Liver (tissue), 10 donors: ENCODE measurements at places on chromosomes 3 and 15. TPM values are rescaled to one million over a fixed set of nuclear protein-coding genes. Genes with fewer than 3 reads are reported as not detected.

TMEM212 gene
- not detected for total RNA-seq

TUSC7 gene
- total RNA-seq = not detected

LSAMP gene
- 0.05 TPM for total RNA-seq

CHRFAM7A gene
- 0.37 TPM for total RNA-seq

ADAMTS7 gene
- 1.3 TPM for total RNA-seq

SLCO2A1 gene
- total RNA-seq = 2.6 TPM

TRIM42 gene
- not detected for total RNA-seq

ABHD14A gene
- total RNA-seq = 8.2 TPM

CCR2 gene
- total RNA-seq = 3.4 TPM

IL20RB gene
- total RNA-seq = 0.14 TPM

PPM1L gene
- total RNA-seq = 8.5 TPM

METTL6 gene
- 9.1 TPM for total RNA-seq

GPR176 gene
- 1.7 TPM for total RNA-seq

ACTC1 gene
- not detected for total RNA-seq

TTLL13 gene
- total RNA-seq = 0.08 TPM

P3H2 gene
- total RNA-seq = 6.9 TPM

PAK2 gene
- 30.4 TPM for total RNA-seq

PPARG gene
- total RNA-seq = 7.6 TPM

UNC13C gene
- total RNA-seq = 0.19 TPM

PARP15 gene
- total RNA-seq = 2.8 TPM

CASR gene
- total RNA-seq = 0.05 TPM
